Activated T-helper 1 cell treated with anti-CD3 and anti-CD28 coated beads, Interleukin-2, amount 50 U/mL, for 16 hours (primary cell): ENCODE measurements at places on chromosomes 5 and 9.
A peak's percentile ranks its signal among the peaks of the same experiment; 100 is the strongest.

- DNase-seq: no peak
Observed at GRCh38 chr5:172943906-172944305, 15.3 kb upstream of the RPL26L1 start.

DNA sequence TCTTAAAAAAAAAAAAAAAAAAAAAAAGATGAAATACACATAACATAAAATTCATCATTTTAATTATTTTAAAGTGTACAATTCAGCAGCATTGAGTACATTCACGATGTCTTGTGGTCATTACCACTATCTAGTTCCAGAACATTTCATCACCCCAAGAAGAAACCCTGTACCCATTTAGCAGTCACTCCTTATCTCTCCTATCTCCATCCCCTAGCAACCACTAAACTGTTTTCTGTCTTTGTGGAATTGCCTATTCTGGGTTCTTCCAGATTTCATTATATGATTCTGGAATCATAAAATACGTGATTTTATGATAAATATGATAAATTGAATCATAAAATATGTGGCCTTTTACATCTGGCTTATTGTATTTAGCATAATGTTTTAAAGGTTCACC is 8.9 kb upstream of the HMCN2 start:
- no peak for DNase-seq

- no peak for DNase-seq
Observed at GRCh38 chr9:129822898-129823541, 916 bp downstream of the TOR1A start.

DNA sequence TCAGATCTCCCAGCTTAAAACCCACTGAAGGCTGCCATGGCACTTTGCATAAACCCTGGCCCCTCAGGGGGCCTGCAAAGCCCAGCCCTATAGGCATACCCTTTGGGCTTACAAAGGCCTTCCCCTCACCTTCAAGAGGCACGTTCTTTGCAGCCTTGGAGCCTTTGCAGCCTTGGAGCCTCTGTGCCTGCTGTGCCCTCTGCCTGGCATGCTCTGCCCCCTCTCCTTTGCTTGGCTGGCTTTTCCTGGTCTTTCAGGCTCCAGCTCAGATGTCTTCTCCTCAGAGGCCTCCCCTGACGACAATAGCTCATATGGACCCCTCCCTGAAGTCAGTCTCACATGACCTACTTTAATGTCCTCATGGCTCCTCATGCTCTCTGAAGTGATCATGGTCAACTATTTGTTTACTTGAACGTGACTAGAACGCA is 60.3 kb downstream of the CXXC5 start:
- no peak for DNase-seq

- no peak for DNase-seq
Observed at GRCh38 chr5:132763181-132764036, 13.6 kb downstream of the SEPTIN8 start.

DNA sequence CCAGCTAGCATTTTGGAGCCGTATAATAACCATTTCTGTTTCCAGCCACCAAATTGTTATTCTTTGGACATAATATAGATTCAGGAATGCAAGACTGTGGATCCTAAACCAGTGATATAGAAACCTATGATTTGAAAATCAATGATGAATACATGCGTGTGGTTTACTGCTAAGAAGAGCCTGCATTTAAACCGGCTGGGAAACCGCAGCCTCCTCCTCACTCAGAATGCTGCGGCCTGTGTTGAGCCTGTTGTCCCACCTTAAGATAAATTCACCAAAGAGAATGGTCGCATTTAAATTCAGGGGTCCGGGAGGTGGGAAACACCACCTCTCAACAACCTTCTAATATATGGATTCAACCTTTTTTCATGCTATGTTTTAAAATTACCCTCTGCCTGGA is 148.0 kb downstream of the MEF2C start:
- no peak for DNase-seq

DNA sequence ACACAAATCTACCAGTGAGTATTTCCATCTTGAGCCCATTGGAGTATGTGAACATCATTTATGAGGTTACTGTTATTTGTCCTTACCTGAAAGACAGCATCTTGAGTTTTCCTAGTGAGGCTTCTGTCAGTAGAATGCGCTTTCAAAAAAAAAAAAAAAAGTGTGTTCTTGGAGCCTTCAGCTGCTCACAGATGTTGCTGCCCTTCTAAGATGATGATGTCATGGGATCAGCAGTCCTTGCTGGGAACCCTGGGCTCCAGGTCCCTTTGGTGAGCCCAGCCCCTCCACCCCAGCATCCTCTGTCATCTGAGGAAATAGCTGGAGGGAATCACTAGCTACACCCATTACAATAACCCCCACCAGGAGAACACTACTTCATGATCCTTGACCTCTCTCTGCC is 83.3 kb downstream of the ATPSCKMT start:
- DNase-seq: no peak

- DNase-seq: no peak
Observed at GRCh38 chr5:170630711-170631141, 126.9 kb downstream of the KCNIP1 start.

GRCh38 chr5:37840053-37841034 is 503 bp upstream of the GDNF start:
- no peak for DNase-seq

- DNase-seq: no peak
Observed at GRCh38 chr9:111754800-111755199, 39.9 kb downstream of the SHOC1 start.

- no peak for DNase-seq
Observed at GRCh38 chr9:85061969-85062368, 392.4 kb downstream of the NTRK2 start.

GRCh38 chr9:136882109-136882946 is 4.0 kb upstream of the TRAF2 start:
- DNase-seq: peak; percentile 67

- no peak for DNase-seq
Observed at GRCh38 chr5:112933105-112933504, 11.1 kb upstream of the REEP5 start.

- no peak for DNase-seq
Observed at GRCh38 chr9:37752642-37753488, 740 bp upstream of the TRMT10B start.

DNA sequence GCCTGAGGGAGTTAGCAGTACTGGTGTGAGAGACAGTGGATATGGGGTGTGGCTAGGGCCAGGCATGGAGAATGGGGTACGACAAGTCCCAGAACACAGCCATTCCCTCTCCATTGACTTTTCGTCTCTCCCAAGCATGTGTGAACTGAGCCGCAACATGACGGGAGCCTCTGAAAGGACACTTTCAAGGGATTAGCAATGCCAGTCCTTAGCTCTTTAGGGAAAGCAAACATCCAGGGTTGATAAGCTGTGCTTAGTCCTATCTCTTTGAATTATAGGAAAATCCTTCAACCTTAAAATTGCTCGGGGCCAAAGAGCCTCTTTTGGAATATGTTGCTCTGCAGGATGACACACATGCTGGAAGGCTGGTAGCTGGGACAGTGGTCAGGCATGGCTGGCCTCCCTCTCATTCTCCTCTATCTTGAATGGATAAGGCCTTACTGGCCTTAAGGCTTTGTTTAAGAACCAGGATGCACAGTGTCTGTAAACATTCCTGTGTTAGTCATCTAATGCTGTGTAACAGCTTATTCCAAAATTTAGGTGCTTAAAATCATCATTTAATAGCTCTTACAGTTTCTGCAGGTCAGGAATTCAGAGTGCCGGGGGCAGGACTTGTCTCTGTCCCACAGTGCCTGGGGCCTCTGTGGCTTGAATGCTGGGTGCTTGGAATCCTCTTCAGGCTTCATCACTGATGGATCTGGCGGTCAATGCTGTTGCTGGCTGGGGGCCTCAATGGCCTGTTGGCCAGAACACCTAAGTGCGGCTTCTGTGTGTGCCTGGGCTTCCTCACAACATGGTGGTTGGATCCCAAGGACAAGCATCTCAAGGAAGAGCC is 95.3 kb downstream of the PTTG1 start:
- DNase-seq: no peak
